ENCODE measurements at places on chromosomes 5 and 9.
A peak's percentile ranks its signal among the peaks of the same experiment; 100 is the strongest.

- no peak for DNase-seq
These were observed 164.4 kb downstream of the FOCAD start for GRCh38 chr9:20848490-20848889.

DNA sequence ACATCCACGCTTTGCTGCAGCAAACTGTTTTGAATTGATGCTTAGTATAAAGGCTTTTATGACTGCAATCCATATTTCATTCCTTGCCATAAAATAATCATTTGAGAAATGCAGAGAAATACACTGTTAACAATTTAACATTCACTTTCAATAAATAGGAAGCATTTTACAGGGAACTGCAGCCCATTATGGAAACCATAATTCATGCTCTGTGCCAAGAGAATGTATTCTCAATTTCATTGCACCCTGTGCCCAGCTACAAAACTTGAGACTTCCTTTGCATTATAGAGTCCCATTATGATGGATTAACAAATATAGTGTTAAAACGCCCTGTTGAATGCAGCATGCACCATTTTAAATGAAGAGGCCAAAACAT lies 134.0 kb downstream of the MED10 start:
- no peak for DNase-seq

DNA sequence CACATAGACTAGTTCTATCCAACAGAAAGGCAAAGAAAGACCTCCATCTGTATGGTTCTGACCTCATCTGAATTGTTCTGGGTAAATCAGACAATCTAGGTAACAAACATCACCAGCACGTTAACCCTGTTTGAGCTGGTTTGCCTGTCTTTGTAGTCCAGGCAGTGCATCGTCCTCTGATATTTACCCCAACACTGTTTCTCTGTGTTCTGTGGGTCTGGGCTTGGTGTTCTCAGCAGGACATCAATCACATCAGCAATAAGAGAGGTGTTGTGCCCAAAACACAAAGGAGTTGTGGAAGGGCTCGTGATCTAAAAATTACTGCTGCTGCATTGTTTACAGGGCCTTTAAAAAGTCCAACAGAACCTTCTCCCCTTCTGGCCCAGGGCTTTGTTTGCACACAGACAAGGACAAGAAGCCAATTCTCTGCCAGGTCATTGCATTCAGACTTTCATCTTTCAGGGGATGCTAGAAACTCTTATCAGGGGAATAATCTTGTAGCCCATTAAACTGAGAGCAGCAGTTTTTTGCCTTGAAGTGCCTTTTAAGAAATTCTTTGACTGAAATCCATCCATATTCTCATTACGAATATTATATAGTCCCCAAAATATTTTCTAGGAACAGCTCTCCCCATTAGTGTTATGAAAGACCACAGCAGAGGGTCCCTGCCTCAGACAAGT lies 30.5 kb upstream of the MAP1B start:
- no peak for DNase-seq

- DNase-seq: no peak
These were observed 87.9 kb downstream of the FBXL7 start for GRCh38 chr5:15587916-15588315.

DNA sequence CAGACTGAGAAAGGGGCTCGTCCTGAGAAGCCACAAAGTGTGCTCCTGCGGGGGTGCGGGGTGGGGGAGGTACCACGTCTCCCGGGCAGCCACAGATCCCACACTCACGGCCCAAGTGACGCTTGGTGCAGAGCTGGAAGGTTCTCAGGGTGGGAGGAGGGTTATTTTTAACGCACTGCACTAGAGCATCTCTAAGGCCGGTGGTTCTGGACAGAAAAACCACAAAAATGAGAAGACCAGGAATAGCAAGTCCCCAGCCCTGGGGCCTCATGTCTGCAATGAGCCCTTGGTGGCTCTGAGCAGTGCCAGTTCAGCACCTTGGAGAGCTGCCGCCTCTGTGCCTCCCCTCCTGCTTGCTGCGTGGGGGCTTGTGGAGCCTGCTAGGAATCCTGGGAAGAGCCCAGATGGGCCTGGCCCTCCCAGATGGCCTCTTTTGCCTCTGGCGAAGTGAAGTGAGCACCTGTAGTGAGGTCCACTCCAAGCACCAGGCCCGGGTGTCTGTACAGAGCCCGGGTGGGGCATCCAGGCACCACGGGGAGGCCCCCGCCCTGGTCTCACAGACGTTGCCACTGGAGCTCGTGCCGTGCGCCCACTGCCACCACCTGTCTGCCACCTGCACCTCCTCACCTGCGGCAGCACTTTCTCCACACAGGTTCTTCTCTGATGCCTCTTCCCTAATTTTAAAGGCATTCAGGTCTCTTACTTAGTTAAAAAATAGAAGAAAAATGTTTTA lies 48.9 kb upstream of the CACNA1B start:
- no peak for DNase-seq

GRCh38 chr5:73126957-73127356 lies 6.6 kb downstream of the TMEM171 start:
- no peak for DNase-seq

DNA sequence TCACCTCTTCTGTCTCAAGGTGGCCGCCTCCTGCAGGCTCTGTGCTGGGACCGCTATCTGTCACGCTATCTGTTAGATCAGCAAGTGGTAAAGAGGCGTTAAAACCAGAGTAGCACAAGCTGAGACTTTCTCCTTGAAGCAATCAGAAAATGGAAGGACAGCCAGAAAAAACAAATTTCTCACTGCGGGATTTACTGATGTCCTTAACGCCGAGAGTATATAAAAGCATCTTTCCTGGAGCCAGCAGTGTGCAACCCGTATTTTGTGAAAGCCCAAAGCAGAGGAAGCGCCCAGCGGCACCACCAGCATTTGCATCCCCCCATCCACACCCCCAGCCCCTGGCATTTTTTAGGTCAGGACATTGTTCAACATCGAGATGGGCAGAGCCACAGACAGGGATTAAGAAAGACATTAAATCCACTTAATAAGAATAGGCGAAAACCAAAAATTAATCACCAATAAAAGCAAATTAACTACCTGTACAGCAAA lies 48.6 kb downstream of the DUSP1 start:
- peak; percentile 56 for DNase-seq

- peak; percentile 0 for DNase-seq
These were observed 423 bp downstream of the IPPK start for GRCh38 chr9:92669527-92669889.

- DNase-seq: no peak
These were observed 200.1 kb upstream of the TBC1D2 start for GRCh38 chr9:98455256-98456155.

DNA sequence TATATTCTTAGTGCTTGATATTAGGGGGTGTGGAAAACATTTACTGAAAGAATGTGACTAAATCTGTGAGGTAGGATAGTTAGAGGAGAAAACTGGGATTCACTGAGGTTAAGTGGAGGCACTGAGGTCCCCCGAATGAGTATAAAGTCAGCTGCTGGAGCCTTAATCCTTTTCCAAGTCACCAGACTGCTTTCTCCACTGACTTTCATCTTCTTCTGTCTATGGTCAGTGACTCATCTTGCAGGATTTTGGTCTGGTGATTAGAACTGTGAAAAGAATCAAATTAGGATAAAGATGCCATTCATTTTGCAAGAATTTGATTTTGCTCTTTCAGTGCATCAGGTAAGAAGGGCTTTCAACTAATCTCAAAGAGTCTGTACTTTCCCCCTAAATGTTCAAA lies 89.3 kb upstream of the ALDH1A1 start:
- no peak for DNase-seq

GRCh38 chr5:178644826-178645545 lies 18.1 kb upstream of the CLK4 start:
- DNase-seq: no peak

DNA sequence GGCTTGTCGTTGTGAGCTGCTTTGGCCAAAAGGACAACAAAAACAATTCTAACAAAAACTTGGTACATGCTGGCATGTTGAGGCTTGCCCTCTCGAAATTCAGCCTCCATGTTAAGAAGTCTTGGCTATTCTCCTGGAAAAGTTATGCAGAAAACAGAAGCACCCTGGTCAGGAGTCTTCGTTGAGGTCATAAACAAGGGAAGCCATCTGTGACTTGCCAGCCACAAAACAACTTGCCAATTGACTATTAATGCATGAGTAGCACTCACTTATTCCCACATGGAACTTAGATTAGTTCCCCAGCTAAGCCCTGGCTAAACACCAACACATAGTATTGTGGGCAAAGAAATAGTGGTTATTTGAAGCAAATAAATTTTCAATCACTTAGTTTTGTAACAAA lies 521.0 kb upstream of the CHD1 start:
- DNase-seq: no peak

DNA sequence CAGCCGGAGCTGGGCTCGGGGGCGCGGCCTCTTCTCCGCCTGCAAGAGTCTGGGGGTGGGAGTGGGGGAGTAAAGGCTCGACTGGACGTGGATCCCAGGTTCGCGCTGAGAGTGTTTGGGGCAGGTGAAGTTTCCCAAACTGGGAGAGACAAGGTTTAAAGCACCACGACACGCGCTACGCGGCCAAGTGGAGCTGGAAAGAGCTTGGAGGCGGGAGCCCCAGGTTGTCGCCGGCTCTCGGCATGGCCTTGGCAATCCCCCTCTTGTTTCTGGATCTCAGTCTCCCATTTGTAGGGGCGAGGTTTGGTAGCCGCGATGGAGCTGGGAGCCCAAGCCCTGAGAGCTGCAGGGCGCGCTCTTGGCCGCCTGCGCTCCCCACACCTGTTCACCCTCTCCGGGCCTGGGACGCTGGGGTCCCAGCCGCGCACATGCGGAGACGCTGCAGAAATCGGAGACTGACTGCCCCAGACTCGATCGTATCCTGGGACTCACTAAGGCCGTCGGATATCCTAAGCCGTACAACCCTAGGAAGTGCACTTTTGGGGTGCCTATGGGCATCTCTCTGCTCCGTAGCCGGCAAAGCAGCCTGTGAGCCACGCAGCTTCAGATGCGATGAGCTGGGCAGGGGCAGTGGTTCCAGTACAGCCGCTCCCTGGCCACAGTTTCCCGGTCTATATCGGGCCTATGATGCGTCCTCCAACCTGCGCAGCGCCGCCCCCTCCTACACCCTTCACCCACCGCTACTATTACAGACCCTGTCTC lies 937 bp downstream of the TMOD1 start:
- no peak for DNase-seq

DNA sequence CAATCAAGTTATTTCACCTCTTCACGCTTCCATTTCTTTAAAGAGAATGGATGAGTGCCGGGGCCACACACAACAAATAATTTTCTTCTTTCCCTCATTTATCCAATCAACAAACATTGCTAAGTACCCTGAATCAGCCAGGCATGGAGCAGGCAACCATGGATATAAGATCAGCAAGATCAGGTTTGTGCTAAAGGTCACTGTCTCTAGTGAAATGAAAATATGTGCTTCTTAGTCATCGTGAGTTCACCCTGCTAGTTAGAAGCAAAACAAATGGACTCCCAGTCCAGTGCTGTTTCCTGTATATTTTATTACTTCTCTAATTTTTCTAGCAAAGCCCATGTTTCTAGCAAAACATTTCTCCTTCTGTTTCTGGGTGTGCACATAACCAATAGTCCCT lies 629.2 kb downstream of the BNC2 start:
- no peak for DNase-seq

DNA sequence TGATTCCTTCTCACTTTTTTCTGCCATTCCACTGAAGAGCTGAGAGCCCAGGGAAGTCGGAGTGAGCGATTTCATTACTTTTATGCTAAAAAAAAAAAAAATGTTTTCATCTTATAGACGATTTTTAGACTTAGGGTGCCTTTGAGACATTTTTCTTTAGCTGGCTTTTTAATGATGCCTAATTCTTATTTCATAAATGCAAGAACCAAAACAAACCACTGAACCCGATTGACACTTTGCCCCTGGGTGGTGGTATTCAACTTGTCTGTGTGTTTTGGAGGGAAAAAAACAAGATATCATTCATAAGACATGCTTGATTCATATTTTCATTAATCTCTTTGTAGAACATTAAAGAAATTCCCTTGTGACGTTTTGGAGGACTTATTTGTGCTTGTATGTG lies 2.4 kb downstream of the TLE4 start:
- no peak for DNase-seq

- no peak for DNase-seq
These were observed 95.6 kb downstream of the GNAQ start for GRCh38 chr9:77935974-77936373.

GRCh38 chr5:122901346-122901745 lies 55.9 kb downstream of the SNX24 start:
- no peak for DNase-seq

- no peak for DNase-seq
These were observed 107.2 kb upstream of the TXNDC8 start for GRCh38 chr9:110444911-110445310.

DNA sequence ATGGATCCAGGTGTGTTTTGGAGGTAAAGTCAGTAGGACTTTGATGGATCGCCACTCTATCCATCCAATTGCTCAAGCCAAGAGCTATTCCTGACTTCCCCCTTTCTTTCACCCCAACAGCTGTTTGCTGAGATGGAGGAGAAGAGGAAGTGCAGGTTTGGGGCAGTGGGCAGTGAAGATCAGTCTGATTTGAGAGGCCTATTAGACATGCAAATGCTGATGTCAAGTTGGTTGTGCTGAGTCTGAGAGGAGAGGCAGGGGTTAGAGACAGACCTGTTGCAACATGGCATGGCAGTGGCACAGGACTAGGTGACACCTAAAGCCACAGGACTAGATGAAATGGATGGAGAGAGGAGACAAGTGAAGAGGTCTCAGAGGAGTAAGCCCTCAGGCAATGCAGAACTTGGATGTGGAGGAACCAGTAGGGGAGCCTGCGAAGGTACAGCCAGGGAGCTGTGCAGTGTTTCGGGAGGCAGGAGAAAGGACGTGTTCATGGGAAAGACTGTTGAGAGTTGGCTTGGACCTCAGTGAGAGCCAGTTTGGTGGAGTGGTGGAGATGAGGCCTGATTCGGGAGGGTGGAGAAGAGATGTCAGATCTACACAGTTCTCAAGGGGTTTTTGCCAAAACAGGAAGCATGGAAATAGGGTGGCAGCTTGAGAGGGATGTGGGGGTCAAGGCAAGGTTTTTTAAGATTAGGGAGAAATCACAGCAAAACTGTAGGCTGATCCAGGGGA lies 175.0 kb downstream of the MACROH2A1 start:
- no peak for DNase-seq

- peak; percentile 39 for DNase-seq
These were observed 2.2 kb downstream of the HNRNPA0 start for GRCh38 chr5:137751869-137752491.
